Activated CD4-positive, alpha-beta memory T cell treated with anti-CD3 and anti-CD28 coated beads for 36 hours (primary cell): ENCODE measurements at places on chromosomes 1 and 21.

- no peak for DNase-seq
Measured at GRCh38 chr1:24988558-24988912, 58.5 kb upstream of the RUNX3 start.

DNA sequence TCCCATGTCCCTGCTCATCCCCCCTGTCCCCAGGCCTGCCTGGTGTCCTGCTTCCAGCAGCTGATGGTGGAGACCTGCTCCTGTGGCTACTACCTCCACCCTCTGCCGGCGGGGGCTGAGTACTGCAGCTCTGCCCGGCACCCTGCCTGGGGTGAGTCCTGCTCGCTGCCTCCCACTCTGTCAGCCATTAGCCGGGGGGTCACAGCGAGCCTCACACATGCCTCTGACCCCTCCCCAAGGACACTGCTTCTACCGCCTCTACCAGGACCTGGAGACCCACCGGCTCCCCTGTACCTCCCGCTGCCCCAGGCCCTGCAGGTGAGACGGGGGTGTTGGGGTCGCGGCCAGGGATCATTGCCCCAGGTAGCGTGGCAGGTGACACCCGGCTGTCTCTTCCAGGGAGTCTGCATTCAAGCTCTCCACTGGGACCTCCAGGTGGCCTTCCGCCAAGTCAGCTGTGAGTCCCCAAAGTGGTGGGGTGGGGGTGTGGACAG is 10.0 kb downstream of the SCNN1D start:
- peak; percentile 71 for DNase-seq

GRCh38 chr1:100400404-100400803 is 48.1 kb downstream of the CDC14A start:
- peak; percentile 67 for DNase-seq

- no peak for DNase-seq
Measured at GRCh38 chr1:225607355-225607754, 45.6 kb downstream of the ENAH start.

DNA sequence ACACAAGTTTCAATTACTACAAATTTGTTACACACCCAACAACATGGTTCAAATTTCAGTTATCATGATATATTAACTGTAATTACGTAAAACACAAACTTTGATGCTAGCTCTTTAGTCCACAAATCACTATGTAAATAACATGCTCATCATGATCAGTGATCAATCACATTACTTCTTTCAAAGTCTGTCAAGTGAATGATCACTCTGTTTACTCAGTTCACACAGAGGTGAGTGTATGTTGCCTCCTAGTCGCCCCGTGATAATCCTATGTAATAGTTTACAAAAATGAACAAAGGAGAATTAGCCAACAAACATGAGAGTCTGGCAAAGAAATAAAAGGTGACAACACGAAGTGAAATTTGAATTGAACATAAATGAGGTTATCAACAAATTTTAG is 14.3 kb downstream of the EDEM3 start:
- no peak for DNase-seq

GRCh38 chr1:34415140-34415539 is 238.4 kb downstream of the C1orf94 start:
- no peak for DNase-seq

GRCh38 chr1:232904566-232904965 is 45.8 kb upstream of the NTPCR start:
- peak; percentile 21 for DNase-seq
